Brain (organoid and tissue), 16 donors: ENCODE measurements at places on chromosomes 12 and 14.

DNA sequence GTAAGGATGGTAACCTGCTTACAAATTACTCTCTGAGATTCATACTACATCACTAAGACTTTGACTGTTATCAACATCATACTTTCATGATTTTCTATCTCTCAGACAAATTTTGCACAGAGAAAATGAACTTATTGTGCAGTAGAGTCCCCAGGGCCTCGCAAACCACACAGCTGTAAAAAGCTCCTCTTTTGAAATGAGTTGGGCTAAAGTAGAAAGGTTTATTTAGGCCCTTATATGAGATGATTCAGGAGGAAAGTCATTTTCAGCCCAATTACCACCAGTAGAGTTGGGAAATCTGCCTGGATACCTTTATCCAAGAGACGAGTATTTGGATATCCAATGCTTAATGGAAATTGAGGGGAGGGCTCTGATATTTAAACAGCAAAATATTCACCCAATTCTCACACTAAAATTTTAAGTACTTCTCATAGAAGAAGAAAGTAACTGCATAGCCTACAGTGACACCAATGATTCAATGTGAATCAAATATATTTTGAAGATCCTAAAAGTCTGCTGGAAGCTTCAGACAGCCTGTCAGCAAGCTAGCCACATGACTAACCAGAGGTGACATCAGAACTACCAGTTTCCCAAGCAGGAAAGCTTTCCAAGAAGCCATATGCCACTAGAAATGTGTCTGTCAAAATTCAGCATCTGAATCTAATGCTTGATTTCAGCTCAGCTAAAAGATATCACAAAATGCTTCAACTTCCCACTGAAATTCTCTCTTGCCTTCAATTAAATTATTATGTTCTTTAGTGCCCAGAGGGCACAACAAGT is 190.1 kb upstream of the SYT1 start:
- DNase-seq = peak; percentile 96

DNA sequence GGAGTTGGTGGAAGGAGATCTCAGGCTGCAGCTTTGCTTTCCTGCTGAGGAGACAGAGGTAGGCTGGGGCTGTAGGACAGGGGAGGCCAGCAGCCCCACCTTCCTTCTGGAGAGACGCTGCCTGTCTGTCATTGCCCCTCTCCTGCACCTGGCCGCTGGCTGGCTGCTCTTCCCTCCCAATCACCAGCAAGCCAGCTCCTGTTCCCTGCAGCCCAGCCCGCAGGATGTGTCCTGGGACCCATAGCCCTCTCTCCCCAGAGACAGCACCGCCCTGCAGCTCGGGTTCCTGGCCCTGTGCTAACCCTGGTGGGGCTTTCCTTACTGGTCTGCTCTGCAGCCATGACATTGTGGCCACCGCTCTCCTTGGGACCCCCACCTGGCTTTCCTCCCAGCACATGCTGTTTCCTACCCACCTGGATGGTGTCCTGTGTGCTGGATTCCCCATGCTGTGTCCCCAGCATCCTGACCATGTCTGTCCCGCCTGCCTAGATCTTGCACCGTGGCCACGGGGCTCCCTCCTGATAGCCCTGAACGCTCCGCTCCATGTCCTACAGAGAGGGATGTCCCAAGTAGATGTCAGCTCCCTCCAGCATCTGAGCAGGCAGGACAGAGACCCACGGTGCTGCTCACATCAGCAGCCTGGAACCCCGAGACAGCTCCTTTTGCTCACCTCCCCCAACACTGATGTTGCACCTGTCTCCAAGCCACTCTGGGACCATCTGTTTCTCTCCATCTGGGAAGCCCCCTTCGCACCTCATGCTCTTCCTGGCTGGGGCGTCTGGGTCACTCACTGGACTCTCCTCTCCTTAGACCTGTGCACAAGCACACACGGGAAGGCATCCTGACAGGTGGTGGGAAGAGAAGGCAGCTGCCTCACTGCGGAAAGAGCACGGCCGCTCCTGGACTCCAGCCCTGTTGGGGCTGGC is 1.1 kb upstream of the MTA1 start:
- DNase-seq = no peak

DNA sequence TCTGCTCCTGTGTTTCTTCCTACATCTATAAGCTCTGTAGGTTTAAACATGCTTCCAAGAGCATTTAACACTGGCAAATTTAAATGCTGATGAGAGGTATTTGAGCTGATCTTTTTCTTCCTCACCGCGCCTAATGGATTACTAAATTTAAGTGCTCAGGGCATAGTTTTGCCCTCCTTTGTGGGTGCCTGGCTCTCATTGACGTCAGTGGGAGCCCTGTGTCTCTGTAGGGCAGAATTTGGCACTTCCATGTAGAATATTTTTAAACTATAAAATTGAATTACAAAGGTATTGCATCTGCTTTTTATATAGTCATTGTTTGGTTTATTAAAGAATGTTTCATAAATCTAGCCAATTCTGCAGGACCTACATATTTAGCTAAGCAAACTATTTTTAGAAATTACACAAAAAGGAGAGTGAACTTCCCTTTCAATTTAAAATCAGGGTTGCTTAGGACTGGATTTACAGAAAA is 444.8 kb downstream of the AEBP2 start:
- DNase-seq = no peak

- DNase-seq = no peak
These were observed 98.4 kb downstream of the GTF2A1 start for GRCh38 chr14:81122326-81122725.

- DNase-seq = no peak
These were observed 274.9 kb downstream of the PAWR start for GRCh38 chr12:79415746-79416435.

GRCh38 chr12:128794661-128795529 is 28.9 kb downstream of the SLC15A4 start:
- no peak for DNase-seq

DNA sequence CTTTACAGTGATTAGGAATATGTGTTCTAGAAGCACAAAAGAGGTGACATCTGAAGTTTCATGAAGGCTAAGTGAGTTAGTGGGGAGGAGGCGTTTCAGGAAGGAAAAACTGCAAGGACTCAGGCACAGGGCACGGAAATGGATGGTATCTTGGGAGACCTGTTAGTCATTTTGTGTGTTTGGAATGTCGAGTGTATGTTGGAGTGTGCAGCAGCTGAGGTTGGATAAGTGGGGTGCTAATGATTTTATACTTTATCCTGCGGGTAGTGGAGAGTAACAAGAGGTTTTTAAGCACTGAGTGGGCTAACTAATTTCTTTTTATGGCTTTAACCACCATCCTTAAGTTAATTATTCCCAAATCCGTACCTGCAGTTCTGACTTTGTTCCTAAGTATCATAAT is 571.5 kb upstream of the FBXO33 start:
- no peak for DNase-seq

- no peak for DNase-seq
These were observed 40.8 kb downstream of the PRKCH start for GRCh38 chr14:61362072-61362750.

- DNase-seq = peak; percentile 46
These were observed 700 bp downstream of the KCNJ8 start for GRCh38 chr12:21773806-21774205.

GRCh38 chr12:95380997-95381786 is 92.8 kb upstream of the METAP2 start:
- no peak for DNase-seq

GRCh38 chr14:36556811-36557433 is 25.5 kb downstream of the NKX2-8 start:
- DNase-seq = peak; percentile 41

- no peak for DNase-seq
These were observed 142.3 kb downstream of the CACNA1C start for GRCh38 chr12:2195085-2195484.

GRCh38 chr12:89708565-89709156 is at the start of gene ATP2B1:
TSS of gene ATP2B1 (minus strand) at chr12:89708838. CDS start at chr12:89655886, 52,952 bp downstream.
- DNase-seq = peak; percentile 92

- no peak for DNase-seq
These were observed 145.0 kb downstream of the SAMD4A start for GRCh38 chr14:54711812-54712464.

GRCh38 chr12:110340706-110341105 is 59.7 kb downstream of the ATP2A2 start:
- DNase-seq = no peak

GRCh38 chr12:907413-908185 is 41.9 kb downstream of the RAD52 start:
- DNase-seq = no peak

DNA sequence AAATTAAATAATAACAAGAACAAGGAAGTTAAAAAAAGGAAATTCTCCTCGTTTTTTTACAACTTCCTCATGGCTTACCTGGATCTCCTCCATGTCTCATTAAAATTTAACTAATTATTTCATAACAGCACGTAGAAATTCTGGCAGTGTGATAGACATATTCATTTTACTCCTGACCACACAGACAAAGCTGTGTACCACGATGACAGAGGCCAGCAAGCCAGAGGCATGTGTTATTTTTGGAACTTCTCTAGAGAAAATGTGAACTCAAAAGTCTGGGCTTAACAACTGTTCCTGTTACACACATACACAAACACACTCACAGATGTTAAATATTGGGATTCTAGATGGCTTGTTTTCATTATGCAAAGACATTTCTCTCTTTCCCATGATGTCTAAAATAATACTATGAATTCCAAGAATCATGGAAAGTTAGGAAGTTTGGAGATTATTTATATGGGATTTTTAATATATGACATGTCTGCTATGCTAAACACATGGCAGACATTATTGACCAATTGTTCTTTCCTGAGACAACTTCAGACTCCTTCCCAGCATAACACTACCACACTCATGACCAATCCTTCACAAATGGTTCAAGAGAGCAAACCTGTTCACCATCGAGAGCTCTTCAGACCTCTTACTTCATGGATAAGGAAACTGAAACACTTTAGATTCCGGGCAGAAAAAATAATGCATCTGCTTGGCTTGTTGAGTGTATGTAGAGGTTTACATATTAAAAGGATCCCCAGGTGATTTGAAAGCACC is 158.7 kb downstream of the DACT1 start:
- DNase-seq = no peak

DNA sequence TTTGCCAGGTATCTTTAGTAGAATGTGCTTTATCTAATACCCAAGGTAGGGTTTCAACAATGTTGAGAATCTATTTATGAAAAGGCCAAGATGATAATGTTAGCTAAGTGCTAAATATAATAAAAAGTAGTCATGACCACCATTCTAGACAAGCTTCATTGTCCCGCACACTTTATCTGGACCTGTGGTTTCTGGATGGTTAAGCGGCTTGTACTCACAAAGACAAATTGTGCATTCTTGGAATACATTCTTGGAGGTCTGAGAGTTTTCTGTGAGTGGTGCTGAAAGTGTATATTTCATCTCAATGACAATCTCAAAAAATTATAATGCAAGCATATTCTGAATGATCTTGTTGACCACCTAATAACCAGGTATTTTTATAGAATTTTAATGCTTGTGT is 646.9 kb downstream of the DIO2 start:
- no peak for DNase-seq

GRCh38 chr12:630656-631632 is 32.3 kb downstream of the NINJ2 start:
- DNase-seq = no peak

- DNase-seq = peak; percentile 45
These were observed 60.9 kb upstream of the FBRSL1 start for GRCh38 chr12:132428936-132429601.

DNA sequence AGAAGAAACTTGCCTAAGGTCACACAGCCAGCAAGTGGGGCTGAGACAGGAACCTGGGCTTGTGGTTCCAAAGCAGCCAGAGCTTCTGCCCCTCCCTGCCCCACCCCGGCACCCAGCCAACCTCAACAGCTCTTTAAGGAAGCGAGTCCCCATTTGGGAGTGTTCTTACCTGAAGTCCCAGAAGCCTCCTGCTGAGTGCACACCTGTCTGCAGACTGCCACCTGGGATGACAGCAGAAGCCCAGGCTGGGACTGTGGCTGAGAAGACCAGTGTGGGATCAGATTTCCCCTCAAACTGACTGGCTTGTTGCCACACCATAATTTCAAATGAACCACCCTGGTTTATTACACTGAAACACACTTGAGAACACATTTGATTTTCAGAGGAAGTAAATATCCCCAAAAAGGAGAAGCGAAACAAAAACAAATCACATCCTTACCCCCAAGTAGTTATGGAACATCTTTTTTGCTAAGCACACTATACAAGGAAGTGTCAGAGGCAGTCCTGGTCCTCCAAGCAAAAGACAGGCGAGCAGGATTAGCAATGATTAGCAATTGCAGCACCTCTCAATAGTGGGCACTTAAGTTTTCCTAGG is 6.3 kb upstream of the RIN3 start:
- no peak for DNase-seq

GRCh38 chr14:98963610-98964009 is 308.4 kb downstream of the BCL11B start:
- DNase-seq = no peak

GRCh38 chr14:91744068-91744480 is 12.2 kb upstream of the CATSPERB start:
- no peak for DNase-seq

- DNase-seq = no peak
These were observed 79.9 kb upstream of the CD163 start for GRCh38 chr12:7583471-7583870.

DNA sequence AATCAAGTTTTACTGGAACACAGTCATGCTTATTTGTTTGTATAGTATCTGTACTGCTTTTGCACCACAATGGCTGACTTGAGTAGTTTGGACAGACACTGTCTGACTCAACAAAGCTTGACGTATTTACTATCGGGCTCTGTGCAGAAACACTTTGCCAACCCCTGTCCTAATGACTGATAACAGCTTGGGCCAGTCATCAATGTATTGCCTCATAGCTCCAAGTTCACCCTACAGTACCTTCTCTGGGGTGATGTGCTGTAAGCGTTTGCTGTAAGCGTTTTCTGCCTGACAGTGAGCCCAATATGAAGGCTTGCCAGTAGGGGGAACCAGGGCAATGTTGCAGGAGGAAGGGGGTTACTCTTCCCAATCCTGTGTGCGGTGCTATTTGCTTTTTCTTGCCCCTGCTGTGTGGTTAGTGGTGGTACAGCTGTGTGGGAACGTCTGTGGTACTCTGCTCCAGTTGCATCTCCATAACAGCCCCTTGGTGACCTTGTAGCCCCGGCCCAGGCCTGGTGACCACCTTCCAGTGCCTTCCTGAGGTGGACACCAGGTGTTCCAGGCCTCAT is 5.4 kb upstream of the CCDC177 start:
- peak; percentile 26 for DNase-seq

DNA sequence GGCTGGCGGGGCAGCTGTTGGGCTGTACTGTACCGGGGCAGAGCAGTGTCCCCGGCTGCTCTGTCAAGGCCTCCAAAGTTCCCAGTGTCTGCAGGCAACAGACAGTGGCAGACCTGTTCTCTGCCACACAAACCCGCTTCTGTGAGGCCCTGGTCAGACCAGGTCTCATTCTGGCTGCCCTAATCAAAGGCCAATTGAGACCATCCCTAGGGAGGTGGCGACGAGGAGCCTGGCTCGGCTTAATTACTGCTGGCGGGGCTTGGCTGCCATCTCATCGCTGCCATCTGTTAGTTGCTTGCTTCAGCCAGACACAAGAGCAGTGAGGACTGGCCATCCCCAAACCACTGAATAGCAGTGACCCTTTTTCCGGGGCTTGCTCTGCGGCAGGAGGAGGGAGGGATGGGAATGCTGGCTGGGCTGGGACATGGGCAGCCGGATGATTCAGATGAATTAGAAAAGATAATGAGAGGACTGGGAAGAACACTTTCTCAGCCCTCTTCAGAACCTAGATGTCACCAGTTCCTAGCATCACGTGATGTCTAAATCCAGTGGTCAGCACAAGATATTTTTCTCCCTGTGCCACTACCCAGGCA is 24.5 kb downstream of the ERG28 start:
- peak; percentile 46 for DNase-seq
